ENCODE measurements at places on chromosomes 11 and 22.

- no peak for DNase-seq
Observed at GRCh38 chr22:49999063-49999945, 13.3 kb downstream of the IL17REL start.

DNA sequence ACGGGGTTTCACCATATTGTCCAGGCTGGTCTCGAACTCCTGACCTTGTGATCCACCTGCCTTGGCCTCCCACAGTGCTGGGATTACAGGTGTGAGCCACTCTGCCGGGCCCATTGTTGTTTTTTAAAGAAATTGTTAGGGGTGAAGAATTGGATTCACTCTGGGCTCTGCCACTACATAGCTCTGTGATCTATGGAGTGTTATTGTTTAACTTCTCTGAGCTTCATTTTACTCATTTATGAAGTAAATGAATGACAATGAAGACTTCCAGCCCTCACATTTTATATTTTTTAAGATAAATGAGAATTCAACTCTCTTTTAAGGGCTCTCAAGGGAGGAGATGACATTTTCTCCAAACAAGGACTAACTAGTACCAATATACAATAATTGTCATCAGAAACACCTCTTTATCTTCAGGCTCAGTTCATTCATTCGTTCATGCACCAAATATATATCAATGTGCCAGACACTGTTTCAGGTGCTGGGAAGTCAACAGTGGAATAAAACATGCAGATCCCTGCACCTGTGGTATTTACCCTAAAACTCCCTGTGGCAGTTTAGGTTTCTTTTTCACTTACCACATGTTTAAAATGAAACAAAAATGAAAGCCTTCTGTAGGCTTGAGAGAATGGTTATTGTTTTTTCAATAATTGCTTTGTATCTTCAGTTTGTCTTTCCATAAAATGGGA is 23.5 kb upstream of the GRAMD1B start:
- DNase-seq = no peak

- DNase-seq = no peak
Observed at GRCh38 chr22:44426981-44427380, 71.1 kb downstream of the RTL6 start.

DNA sequence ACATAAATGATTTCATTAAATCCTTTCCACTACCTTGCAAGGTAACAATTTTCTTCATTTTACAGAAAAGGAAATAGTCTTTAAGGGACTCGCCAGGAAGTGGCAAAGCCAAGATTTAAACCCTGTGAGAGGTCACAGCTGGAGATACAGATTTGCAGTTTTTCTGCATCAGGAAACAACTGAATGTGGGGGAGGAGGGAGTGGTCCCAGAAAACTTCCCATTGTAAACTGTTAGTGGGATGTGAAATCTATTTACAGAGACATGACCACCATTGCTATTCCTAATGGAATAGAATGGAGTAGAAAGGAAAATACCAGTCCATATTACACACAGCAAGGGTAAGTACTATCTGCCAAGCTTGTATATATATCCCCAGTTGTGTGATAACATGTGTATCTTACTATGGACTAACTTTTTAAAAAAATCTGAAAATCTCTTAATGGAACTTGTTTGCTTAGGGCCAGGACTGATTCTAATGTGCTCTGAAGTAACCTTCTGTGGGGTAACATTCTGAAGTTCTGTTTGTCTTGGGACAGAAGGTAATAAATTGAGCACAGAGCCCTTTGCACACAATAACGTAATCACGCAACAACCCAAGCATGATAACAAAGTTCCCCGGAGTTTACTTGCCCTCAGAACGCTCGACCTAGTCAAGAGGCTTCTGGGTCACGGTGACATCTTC is 10.9 kb upstream of the TSKU start:
- DNase-seq = no peak

DNA sequence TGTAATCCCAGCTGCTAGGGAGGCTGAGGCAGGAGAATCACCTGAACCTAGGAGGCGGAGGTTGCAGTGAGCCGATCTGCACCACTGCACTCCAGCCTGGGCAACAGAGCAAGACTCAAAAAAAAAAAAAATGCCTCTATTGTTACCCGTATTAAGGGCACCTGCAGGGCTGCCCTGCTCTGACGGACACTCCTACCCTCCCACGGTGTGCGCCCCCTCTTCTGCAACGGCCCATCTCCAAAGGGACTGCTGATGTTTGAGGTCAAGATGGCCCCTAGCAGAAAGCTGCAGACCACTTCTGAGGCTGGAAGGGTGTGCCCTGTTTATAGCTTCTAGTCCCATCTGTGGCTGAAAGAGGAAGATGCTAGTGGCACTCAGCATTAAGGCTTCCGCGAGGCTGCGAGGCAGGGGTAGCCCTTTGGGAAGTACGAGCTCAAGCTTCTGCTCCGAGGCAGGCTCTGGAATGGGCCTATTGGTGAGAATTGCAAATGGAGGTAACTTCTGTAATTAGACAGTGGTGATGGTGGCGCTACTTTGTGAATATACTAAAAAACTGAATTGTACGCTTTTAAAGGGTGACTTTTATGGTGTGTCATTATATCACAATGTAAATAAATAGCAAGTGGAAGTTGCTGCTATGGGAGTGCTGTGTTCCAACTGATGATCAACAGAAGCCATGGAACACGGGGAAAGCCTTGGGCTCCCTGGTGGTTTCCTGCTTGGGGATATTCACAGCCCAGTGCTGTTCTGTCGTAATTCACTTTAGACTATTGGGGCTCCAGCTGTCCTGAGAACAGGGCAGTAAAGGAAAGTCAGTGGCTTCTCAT is 24.3 kb downstream of the ARFGAP2 start:
- DNase-seq = no peak

GRCh38 chr11:128642571-128642970 is 51.3 kb upstream of the FLI1 start:
- DNase-seq = no peak

GRCh38 chr22:27669798-27670599 is 131.6 kb downstream of the MN1 start:
- DNase-seq = no peak

- DNase-seq = no peak
Observed at GRCh38 chr11:66881451-66881835, 24.6 kb downstream of the LRFN4 start.

GRCh38 chr11:18046116-18046777 is at the start of gene TPH1:
TSS of gene TPH1 (minus strand) at chr11:18046269. CDS start at chr11:18040762, 5,507 bp downstream.
- DNase-seq = no peak

- DNase-seq = no peak
Observed at GRCh38 chr11:97367406-97368083, 977.7 kb downstream of the JRKL start.

- DNase-seq = no peak
Observed at GRCh38 chr11:75598900-75599299, 36.8 kb downstream of the SERPINH1 start.

GRCh38 chr11:120958185-120958584 is 65.7 kb upstream of the TBCEL start:
- no peak for DNase-seq

DNA sequence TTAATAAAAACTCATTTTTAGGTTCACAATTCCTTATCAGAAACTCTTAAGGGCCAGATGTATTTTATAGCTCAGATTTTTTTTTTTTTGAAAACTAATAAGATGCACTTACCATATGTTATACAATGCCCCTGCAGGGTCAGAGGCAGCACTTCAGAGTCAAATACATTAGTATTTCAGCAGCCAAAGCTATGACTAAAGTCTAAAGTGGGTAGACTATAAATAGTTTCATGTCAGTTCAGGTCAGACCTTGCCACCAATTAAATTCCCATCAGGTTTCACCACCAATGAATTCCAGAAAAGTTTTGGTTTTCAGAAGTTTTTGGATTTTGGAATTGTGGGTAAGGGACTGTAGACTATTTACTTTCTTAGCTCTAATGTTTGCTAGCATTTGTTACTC is 75.9 kb downstream of the FAM83F start:
- no peak for DNase-seq

GRCh38 chr22:46660604-46661201 is 40.5 kb downstream of the GRAMD4 start:
- DNase-seq = peak; percentile 26

Data from activated CD4-positive, alpha-beta T cell treated with anti-CD3 and anti-CD28 coated beads, Interleukin-2, amount 50 U/mL, for 48 hours (primary cell).